DMS153 (cell line): ENCODE measurements at places on chromosomes 12 and 14.

- DNase-seq = no peak
Observed at GRCh38 chr14:104450811-104451401, 128.7 kb upstream of the C14orf180 start.

DNA sequence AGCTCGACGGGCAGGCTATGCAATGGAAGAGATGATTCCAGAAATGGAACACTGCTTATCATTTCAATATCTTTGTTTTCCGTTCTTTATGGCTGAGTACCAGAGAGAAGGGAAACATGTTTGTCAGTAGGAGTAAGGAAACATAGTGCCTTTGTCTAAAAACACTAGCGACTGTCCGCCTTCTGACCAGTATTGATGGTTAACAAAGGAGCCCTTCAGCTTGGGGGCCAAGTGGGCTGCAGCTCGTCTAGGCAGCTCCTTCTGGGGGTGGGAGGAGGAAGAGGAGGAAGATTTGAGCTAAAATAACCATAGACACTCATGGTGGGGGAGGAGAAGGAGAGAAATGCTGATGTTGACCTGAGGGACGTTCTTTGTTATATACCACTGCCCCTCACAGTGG, 15.0 kb downstream of the COQ5 start:
- DNase-seq = no peak

- peak; percentile 65 for DNase-seq
Observed at GRCh38 chr14:70907176-70907995, at the start of gene PCNX1. PCNX1 (plus strand) TSS chr14:70907459; CDS start chr14:70907851, 392 bp downstream.

DNA sequence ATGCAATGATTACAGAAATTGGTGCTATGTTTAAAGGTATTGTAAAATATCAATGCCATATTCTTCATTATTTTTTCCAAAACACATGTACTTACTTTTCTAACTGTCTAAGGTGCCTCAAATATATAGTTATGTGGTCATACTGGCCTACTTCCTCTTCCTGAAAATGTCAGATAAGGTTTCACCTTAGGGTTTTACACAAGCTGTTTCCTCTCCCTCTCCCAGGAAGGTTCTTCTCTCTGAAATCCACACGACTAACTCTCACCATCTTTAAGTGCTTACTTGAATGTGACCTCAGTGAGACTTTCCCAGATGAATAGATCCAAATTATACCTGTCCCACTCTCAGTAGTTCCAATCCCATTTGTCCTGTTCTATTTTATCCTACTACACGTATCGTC, 11.6 kb upstream of the CLEC4D start:
- DNase-seq = no peak

GRCh38 chr14:93525696-93526451, 95.1 kb downstream of the UNC79 start:
- DNase-seq = no peak

GRCh38 chr12:80101126-80101525, 1.8 kb downstream of the OTOGL start:
- DNase-seq = peak; percentile 35
